ENCODE measurements at places on chromosomes 5 and 9.

- DNase-seq: no peak
Measured at GRCh38 chr5:165258197-165258771, 1752.9 kb downstream of the MAT2B start.

DNA sequence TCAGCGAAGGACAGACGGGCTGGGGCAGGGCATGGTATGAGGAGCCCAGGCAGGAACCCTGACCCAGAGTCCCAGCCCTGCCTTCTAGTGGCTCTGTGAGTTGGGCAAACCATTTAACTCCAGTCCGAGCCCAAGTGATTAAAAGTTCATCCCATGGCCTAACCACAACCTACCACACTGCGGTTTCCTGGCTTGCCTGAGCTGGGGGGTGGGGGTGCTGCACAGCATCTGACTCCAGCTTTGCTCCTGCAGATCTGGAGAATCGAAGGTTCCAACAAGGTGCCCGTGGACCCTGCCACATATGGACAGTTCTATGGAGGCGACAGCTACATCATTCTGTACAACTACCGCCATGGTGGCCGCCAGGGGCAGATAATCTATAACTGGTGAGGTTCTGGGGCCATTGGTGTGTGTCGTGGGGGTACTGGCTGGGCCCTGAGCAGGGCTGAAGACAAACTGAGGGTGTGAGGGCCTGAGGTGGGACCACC is 49.0 kb downstream of the STOM start:
- DNase-seq: no peak

- no peak for DNase-seq
Measured at GRCh38 chr5:139693676-139694364, 45.7 kb downstream of the CXXC5 start.

- no peak for DNase-seq
Measured at GRCh38 chr5:194603-195209, 3.4 kb downstream of the LRRC14B start.

- no peak for DNase-seq
Measured at GRCh38 chr5:149775785-149776184, 45.7 kb downstream of the PPARGC1B start.

All from WTC11 (cell line).